ENCODE measurements at places on chromosomes 5 and 9.

DNA sequence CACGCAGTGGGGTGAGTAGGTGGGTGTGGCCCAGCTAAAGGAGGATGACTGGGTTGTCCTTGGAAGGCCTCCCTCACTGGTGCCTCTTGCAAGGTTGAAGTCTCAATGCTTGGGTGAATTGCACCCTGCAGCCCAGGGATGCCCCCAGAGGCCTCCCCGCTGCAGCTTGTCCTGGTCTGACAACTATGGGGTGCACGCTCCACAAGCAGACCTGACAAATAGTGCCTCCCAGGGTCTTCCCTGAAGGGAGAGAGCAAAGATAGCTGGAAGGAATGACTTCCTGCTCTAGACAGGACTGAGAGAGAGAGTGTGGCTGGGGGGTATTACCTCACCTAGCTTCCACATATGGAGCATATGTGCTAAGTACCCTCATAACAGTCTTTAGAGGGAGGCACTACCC, 1.7 kb downstream of the PSD2 start:
- no peak for DNase-seq

- DNase-seq = peak; percentile 10
Measured at GRCh38 chr9:77291714-77292113, 114.4 kb downstream of the VPS13A start.

DNA sequence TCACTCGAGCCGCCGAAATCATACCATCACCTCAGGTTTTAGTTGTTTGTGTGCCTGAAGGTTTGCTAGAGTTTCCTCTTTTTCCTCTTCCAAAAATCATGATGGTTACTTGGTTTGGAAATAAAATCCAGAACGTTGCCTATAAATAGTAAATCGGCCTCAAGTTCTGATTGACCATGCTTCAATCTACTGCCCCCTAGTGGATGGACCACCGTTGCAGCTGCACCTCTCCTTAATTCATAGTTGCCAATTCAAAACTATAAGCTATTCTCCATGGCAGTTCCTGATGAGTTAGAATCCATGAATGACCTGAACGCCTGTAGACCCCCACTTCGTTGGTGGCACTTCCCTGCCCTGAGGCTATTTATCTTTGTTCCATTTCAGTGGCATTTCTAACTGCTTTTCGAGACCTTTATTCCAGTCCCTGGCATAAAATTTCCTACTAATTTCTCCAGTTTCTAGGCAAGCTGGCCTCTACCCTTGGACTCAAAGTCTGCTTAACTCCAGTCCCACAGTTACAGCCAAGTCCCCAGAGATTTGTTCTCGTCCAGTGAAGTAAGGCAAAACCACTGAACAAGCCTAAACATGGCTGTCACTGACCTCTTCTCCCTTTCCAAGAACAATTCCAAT, 422.6 kb downstream of the EFNA5 start:
- peak; percentile 64 for DNase-seq

- DNase-seq = peak; percentile 53
Measured at GRCh38 chr5:9445826-9446388, 100.0 kb downstream of the SEMA5A start.

GRCh38 chr9:20023961-20024571, 235.2 kb upstream of the SLC24A2 start:
- peak; percentile 69 for DNase-seq

- DNase-seq = no peak
Measured at GRCh38 chr9:95836072-95836471, 39.4 kb upstream of the ERCC6L2 start.

- no peak for DNase-seq
Measured at GRCh38 chr9:16970321-16970720, 99.9 kb upstream of the BNC2 start.

DNA sequence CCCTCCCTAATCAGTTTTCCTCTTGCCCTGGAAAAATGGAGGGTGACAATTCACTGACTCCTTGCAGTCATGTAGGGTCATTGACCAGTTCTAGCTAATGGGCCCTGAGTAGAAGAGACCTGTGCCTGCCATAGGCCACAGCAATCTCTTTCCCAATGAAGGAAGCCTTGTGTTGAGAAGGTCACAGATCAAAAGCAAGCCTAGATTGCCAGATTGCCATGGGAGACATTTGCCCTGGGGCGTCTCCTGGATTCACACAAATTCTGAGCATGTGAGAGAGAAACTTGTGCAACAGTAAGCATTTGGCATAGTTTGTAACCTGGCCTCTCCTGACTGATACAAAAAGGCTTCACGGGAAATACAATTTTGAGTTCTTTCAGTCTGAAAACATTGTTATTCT, 148.0 kb downstream of the NUDT12 start:
- DNase-seq = no peak

- no peak for DNase-seq
Measured at GRCh38 chr5:149645236-149645635, 63.9 kb downstream of the ARHGEF37 start.

- DNase-seq = no peak
Measured at GRCh38 chr5:11619339-11620024, 284.8 kb downstream of the CTNND2 start.

GRCh38 chr5:177111720-177112394, 21.7 kb upstream of the NSD1 start:
- DNase-seq = peak; percentile 66

DNA sequence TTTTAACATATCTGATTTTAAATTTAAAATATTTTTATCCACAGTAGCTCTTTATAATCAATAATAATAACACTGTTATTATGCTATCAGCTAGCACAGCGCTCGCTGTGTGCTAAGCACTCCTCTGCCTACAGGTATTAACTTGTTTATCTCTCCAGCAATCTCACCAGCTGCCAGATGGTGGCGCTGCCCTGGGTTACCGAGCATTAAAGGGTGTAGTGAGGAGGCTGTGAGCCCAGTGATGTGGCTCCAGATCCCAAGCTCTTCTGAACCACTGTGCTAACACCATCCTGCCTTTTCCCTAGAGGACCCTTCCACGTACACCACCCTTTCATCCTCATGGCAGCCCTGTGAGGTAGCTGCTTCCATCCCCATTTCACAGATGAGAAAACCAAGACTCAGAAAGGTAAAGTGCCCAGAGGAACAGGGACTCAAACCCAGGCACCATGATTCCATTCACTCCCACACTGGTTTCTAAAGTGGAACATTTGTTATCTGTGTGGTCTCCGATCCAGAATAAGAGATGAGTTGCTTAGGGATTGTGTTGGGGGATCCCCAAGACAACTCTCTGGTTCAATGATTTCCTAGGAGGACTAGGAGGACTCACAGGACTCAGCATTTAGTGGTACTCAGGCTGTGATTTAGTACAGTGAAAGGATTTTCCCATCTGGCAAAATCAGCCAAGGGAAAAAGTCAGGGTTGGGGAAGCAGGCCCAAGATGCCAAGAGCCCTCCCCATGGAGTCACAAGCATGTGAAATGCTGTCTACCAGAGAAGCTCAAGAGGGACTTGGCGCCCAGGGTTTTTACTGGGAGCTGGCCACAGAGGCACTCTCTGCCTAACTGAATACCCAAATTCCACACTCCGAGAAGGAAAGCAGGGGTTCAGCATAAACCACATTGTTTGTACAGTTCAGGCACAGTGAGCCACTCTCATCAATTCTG, 7.0 kb downstream of the IGFBPL1 start:
- no peak for DNase-seq

- no peak for DNase-seq
Measured at GRCh38 chr5:55003432-55004065, 18.2 kb upstream of the ESM1 start.

DNA sequence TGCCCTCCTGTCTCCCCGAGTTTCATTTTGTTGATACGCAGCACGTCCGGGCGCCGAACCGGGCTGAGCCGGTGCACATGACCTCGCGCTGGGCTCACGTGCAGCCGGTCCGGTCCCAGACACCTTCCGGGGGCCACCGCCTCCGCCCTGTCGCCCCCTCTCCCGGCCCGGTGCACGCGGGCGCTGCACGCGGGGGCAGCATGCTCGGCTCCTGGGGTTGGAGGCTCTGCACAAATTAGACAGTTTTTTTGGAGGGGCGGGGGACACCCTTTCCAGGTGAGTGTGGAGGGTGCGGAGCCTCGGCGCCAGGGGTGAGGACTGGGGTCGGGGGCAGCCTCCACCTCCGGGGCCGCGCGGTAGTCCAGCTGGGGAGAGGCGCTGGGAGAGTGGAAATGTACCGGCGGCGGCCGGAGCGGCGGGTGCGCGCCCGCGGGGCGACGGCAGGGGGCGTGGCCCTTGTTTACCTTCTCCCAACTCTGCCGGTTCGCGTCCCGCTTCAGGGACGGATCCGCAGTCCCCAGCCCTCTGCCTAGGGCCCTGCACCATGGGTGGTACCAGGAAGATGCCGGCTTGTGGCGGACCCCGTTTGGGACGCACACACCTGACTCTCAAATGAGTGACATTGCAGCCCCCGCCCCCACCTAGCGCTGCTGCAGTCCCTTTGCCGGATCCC, 1.1 kb downstream of the JADE2 start:
- DNase-seq = peak; percentile 93

- peak; percentile 5 for DNase-seq
Measured at GRCh38 chr9:84146893-84147710, 166.5 kb downstream of the RMI1 start.

GRCh38 chr5:133863857-133864585, 104.4 kb downstream of the C5orf15 start:
- no peak for DNase-seq

GRCh38 chr9:1871626-1872419, 143.3 kb upstream of the SMARCA2 start:
- no peak for DNase-seq

GRCh38 chr5:109083937-109084336, 325.8 kb downstream of the PJA2 start:
- no peak for DNase-seq

DNA sequence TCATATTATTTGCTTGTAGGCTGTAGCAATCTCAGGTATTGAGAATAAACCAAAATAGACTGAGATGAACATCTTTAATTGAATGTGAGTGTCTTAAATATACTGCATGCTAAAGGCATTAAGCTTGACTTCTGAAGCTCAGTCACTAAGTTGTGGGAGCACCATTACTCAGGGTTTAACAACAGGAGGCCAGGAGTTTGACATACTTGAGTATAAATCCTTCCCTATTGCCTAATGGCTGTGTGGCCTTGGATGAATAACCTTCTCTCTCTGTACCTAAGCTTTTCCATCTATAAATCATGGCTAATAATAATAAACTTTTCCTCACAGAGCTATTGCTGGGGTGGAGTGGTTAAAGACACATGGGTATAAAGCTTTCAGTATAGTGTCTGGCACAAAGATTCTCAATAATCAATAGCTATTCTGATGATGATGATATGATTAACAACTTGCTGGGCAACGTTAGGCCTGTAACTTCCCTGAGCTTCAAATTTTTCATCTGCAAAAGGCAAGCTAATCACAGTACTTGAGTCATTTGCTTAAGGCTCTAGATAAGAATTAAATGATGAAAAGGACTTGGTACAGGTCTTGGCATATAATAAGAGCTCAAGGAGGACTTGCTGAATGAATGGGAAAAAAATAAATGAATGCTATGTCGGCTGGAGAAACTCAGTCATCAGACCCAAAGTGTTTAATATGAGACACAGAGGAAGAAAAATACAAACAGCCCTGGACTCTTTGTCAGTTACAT, 174.0 kb upstream of the IL12B start:
- DNase-seq = no peak

DNA sequence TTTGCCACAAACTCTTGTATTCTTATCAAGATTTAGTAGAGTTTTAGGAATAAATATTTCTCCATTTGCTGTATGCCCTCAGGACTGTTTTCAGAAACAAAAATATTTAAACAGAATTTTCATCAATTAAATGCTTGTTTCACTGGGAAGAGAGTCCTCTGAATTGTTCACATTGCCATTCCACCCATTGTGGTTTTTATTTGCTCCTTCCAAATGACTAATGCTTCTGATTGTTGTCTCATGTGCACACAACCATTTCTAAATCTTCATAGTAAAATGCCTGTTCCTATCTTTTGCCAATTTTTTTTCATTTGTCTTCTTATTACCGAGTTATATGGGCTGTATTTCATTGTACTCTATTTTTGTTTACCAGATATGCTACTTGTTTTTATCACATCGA, 10.6 kb downstream of the MARCOL start:
- DNase-seq = no peak

DNA sequence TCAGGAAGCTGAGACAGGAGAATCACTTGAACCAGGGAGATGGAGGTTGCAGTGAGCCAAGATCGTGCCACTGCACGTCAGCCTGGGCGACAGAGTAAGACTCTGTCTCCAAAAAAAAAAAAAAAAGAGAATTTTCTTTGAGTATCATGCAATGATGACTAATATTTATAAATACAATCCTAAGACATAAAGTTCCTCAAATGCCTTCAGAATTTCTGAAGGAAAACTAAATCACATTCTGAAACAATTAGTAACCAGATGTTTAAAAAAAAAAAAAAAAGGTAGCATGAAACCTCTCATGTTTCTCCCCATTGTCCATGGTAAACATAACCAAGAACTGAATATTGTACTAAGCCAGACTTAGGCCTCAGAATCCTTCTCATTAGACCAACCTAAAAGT, 23.1 kb downstream of the MLLT3 start:
- no peak for DNase-seq

GRCh38 chr5:125148706-125149105, 402.3 kb upstream of the ZNF608 start:
- no peak for DNase-seq

- no peak for DNase-seq
Measured at GRCh38 chr9:92535940-92536850, at the start of gene ECM2. Gene ECM2, minus strand, starts transcription at chr9:92535990. Its CDS starts 13,124 bp downstream, at chr9:92522866.

- DNase-seq = no peak
Measured at GRCh38 chr9:25412646-25413045, 265.6 kb downstream of the TUSC1 start.

- DNase-seq = no peak
Measured at GRCh38 chr9:119852390-119852789, 483.2 kb upstream of the BRINP1 start.

GRCh38 chr9:71746023-71746757, 22.1 kb downstream of the CEMIP2 start:
- DNase-seq = no peak

GRCh38 chr9:35341585-35341984, 148.3 kb upstream of the RUSC2 start:
- no peak for DNase-seq

DNA sequence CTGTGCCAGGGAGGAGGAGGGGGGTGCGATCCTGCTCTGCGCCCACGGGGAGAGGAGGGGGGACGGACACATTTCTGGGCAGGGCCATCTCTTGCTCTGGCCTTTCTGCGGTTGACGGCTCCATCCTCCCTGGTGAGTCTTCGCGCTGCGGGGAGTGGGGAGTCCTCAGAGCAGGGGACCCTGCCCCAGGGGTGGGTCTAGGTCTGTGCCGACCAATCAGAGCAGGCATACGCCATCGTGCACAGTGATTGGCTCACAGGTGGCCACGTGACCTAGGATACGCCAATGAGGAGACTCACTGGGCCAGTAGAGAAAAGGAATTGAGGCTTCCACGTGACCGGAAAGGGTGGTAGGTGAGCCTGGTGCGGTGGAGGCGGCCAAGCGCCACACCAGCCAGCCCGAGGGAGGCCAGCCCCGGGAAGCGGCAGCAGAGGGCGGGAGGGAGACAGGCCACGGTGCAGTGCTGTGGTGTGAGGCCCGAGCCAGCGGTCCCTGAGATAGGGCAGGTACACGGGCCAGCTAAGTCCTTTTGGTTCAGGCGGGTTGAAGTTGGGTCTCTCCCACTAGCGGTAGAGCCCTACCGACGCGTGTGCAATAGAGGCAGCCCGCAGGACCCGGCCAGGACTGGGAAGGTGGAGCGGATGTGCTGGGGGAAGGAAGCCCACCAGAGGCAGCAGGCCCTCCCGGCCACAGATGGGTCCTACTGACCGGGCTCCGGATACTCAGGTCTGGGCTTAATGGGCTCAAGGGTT, 65.2 kb upstream of the RNF130 start:
- DNase-seq = no peak

Measured in SJSA1 (cell line).